Stomach (tissue), 19 donors: ENCODE measurements at places on chromosomes 6 and 20.

DNA sequence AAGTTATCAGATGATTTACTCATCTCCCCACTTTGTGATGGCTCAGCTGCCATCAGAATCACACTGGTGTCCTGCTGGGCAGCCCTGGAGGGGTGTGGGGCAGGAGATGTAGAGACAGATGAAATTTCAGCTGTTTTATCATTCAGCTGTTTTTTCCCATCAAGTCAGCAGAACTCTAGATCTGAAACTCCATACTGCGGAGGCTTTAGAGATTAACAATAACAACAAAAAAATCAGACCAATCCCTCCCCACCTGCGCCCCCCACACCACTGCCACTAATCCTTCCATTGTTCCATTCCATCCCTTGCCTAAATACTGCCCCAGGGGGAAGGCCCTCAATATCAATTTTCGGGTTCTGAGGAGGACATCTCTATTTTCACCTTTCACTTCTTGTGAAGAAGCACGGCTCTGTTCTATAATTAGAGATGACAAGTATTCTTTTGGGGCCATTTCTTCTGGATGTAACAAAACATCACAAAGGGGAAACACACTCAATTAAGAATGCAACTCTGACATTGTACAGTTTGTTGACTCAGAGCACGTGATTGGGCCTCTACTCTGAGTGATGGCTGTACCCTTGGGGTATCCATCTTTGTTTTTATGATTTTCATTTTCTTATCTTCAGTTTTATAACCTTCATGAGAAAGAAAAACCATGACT, 396.3 kb downstream of the ZFAND3 start:
- DNase-seq: no peak

GRCh38 chr6:152059909-152060308, 252.4 kb downstream of the ESR1 start:
- no peak for DNase-seq

DNA sequence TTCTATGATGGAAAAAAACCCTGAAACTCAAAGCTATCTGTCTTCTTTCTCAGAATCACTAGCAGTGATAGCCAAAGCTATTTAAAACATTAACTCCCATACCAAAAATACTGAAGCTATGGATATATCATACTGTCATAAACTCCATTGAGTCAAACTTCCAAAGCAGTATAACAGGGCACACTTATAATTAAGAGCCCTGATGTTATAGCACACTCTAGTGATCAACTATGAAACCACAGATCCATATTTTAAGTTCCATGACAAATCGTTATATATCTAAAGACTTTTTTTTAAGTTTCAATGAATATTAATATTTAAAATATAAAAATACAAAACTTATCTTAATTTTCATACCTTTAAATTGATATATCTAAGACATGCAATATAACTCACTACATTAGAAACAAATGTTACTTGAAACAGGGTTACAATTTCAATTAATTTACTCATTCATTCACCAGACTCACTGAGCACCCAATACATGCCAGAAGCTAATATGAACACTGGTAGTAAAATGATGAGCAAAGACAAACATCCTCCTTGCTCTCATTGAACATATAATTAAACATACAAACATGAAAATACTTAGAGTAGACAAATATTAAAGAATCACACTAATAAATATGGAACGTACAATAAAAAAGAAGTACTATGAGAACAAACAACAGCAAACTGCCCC, 69.3 kb downstream of the IBTK start:
- DNase-seq: no peak

- DNase-seq: no peak
Measured at GRCh38 chr6:105196076-105196475, 16.3 kb upstream of the POPDC3 start.

- DNase-seq: peak; percentile 74
Measured at GRCh38 chr20:33812152-33812849, 1.2 kb downstream of the CHMP4B start.
